ENCODE measurements at places on chromosomes 5 and 9.

DNA sequence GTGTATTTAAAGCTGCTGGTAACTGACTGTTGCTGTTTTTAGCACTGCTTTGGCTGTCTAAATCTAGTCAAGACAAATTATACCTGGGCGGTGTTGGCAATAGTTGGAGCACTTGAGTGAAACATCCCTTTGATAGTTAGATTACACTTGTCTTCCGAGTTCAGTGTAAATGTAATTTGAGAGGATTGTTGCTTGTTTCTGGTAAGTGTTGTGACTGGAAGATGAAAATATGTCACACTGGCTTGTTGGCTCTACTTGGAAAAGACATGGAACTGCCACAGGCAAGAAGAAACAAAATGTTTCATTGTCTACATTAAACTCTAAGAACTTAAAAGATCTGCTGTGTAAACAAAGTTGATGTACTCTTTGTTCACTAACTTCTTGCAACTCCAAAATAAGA lies 49.2 kb upstream of the PTPRD start:
- no peak for DNase-seq

DNA sequence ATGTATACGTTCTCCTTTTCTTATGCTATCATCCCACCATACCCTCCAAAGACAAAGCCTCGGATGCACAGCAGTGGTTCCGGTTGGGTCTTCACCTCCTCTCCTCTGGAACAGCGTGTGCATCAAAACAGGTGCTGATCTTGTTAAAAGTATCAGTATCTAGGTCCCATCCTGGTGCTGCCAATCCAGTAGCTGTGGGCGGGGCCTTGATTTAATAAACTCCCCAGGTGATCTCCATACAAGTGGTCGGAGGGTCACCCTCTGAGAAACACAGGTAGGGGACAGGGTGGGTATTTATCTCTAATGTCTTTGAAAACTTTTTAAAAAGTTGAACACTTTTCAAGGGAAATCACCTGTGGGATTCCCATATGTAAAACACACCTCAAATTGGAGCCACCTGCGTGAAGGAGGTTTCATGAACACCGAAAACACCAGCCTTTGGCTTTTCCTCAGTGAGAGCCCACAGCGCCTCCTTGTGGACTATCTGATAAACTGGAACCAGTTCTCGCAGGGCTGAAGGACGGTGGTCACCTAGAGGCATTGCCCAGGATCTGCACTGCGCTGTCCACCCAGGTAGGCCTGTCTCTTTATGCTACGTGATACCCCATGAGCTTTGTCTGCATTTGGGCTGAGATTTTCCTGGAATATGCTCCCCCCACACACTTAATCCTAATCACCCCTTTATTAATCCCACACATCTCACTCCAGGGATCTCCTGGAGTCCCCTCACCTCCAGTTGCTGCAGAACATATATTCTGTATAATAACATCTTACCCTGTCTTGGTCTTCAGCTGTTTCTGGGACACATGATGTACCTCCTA lies 80.5 kb upstream of the EPB41L4B start:
- peak; percentile 43 for DNase-seq

DNA sequence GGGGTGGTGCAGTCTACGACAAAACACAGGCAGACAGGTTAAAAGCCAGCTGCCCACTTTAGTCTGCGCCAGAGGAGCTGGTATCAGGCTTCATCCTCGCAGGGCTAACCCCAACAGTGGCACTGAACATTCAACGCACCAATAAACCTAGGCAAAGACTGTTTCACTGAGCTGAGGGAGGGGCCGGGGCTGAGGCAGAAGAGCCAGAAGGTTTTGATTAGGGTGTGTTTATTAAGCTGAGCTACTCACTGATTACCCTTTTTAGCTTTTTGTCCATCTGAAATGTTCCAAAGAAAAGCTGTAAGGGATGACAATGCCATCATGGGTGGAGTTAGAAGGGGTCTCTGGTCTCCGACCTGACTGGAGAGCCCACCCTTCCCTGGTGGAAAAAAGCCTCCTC lies 1.4 kb downstream of the ZMYND19 start:
- no peak for DNase-seq

GRCh38 chr5:168570490-168571328 lies 8.5 kb downstream of the PANK3 start:
- no peak for DNase-seq

GRCh38 chr5:1983401-1983800 lies 100.7 kb upstream of the IRX4 start:
- DNase-seq = no peak

GRCh38 chr5:177353093-177353492 lies 1.6 kb upstream of the LMAN2 start:
- no peak for DNase-seq

GRCh38 chr5:114120166-114120565 lies 241.7 kb upstream of the KCNN2 start:
- DNase-seq = no peak

- no peak for DNase-seq
Measured at GRCh38 chr5:167797933-167798332, 493.5 kb upstream of the WWC1 start.

DNA sequence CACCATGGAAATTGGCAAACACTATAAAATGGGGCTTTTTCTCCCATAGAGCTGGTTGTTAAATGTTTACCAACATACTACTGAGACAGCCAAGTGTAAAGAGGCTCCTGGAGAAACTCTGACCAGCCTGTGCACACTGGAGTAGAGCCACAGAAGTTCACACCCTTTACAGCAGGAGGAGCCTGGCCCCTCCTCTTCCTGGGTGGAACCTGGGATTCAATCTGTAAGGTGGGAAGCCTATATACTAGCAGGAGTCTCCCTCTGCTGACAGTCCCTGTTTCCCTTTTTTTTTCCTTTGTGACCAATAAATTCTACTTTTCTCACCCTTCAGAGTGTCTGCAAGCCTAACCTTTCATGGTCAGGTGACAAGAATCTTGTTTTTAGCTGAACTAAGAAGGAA lies 10.4 kb upstream of the SLC30A5 start:
- no peak for DNase-seq

GRCh38 chr5:143449772-143450171 lies 46.3 kb upstream of the NR3C1 start:
- DNase-seq = no peak

DNA sequence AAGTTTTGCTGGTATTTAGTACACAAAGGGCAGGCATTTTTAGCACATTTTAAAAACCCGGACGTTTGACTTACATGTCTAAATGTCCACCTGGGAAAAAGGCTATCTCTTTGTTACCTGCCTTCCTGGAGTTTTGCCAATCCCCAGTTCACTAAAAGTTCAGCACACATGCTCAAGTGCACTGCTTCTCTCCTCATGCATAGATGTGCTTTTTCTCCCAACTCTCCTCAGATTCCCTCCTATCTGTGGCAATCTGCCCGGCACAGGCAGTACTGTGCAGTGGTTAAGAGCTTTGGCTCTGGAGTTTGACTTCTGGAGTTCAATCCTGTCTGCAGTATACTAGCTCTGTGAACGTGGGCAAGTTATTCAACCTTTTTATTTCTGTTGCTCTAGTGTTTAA lies 8.3 kb upstream of the CCNO start:
- DNase-seq = no peak

DNA sequence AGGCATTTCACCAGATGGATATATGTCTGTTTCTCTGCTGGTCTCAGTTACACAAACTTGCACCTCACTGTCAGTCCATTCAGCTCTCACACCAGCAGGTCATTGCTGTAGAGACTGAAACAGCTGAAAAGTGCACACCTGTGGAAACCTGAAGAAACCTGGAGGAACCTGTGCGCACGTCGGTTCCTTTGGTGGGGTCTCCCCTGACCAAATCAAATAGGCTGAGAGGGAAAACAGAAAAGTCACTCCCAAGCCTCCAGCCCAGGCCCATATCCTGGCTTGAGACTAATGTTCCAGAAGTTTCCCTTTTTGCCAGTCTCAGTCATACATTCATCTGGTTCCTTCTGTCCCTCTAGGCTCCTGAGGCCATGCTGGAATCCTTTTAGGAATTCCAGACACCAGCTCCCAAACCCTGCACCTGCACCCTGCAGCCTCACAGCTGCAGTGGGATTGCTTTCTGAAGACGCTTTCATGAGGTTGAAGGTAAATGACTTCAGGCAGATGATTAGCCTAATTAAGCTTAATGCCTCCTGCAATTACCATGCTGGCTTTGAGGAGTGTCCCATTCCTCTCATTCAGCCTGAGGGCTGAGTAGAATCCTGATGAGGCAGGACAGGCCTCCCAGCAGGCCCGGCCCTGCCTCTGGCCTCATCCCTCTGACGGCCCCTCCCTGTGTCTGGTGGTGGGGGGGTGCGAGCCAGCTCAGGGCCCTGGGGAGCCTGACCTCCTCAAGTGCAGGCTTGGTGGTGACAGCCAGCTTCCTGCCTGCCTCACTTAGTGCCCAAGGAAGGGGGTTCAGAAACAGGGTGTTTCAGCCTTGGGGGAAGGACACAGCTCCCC lies 24.3 kb upstream of the CXCL14 start:
- peak; percentile 8 for DNase-seq

GRCh38 chr5:8456846-8457186 lies 587.9 kb downstream of the MTRR start:
- no peak for DNase-seq

- DNase-seq = no peak
Measured at GRCh38 chr5:154199671-154200220, 9.2 kb downstream of the GALNT10 start.

DNA sequence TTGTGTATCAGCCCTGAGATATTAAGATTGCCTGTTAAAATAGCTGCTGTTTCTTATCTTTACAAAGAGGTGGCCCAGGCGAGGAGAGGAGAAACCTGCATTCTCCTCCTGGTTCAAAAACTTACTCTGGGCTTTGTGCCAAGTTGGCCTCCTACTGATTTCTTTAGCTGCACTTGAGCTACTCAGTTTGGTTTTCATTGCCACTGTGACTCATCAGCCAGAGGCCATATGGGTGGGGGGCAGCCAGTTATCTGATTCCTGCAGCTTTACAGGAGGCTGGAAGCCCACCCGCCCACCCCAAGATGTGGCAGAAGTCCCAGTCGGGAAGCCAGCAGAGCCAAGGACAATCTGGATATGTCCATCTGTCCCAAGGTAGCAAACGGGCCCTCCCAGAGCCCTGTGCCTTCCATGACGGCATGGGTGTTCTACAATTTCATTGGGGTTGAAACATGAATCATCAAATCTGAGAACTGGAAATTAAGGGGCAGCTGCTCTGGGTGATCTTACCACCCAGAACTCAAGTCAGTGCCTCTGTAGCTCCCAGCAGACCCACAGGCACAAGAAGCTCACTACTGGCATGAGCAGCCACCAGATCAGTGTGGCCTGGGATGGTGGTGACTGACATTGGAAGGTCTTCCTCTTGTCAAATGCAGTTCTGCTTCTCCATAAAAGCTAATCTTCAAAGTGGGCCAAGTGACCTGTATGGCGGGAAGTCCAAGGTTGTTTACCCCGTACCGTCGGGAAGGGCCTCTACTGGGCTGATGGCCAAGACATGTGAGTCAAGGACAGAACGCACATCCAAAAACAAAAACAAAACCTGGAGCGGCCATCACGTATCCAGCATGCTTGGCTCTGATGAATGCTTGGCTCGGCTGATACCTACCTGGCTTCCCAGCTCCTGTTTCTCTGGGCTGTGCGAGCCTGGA lies 15.6 kb downstream of the FCN2 start:
- no peak for DNase-seq

- DNase-seq = no peak
Measured at GRCh38 chr5:73495772-73496335, 2.4 kb upstream of the BTF3 start.

DNA sequence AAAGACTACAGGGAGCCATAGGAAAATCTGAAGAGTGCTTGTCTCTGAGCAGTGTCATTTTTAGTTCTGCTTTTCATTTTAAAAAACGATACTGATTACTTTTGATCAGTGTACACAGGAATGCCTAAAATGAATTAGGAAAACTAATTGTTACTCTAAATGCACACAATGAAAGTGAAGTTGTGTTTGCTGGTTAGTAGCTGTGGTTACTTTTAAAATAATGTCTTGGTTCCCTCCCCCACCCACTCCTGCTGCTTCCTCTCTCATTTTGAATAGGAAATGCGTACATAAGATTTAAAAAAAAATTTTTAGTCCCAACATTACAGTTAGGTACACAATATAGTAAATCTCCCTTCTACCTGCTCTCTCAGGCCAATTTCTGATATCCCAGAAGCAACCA lies 47.5 kb upstream of the PLPP1 start:
- no peak for DNase-seq

DNA sequence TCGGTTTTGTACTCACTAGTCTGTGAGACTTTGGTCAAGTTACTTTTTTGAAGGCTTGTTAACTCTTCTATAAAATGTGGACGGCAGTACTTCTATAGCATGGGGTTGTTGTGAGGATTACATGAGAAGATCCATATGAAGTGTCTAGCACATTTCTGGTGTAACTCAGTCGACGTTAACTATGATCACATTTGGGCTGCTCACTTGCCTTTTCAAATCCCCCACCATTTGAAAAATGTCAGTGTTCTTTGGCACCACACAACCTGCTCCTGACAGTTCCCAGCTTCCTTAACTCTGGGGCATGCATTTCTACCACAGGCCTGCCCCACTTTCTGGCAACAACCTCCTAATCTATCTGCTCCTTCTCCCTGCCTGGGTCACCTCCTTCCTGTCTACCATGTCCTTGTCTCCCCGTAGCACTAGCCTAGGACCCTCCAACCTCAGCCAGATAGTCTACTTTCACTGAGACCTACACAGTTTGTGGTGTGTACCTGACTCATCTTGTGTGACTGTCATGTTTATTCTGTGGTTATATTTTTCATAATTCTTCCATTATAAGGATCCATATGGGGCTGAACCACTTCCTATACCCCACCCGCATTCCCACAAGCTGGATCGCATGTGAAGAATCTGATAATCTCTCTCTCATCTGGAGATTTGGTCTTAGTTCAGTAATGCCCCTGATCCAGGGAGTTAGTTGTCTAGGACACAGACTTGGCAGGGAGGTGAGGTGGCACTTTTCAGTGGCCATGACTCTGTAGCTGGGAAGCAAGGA lies 30.2 kb upstream of the BASP1 start:
- no peak for DNase-seq

- DNase-seq = no peak
Measured at GRCh38 chr9:128912270-128912853, 8.4 kb upstream of the PHYHD1 start.

DNA sequence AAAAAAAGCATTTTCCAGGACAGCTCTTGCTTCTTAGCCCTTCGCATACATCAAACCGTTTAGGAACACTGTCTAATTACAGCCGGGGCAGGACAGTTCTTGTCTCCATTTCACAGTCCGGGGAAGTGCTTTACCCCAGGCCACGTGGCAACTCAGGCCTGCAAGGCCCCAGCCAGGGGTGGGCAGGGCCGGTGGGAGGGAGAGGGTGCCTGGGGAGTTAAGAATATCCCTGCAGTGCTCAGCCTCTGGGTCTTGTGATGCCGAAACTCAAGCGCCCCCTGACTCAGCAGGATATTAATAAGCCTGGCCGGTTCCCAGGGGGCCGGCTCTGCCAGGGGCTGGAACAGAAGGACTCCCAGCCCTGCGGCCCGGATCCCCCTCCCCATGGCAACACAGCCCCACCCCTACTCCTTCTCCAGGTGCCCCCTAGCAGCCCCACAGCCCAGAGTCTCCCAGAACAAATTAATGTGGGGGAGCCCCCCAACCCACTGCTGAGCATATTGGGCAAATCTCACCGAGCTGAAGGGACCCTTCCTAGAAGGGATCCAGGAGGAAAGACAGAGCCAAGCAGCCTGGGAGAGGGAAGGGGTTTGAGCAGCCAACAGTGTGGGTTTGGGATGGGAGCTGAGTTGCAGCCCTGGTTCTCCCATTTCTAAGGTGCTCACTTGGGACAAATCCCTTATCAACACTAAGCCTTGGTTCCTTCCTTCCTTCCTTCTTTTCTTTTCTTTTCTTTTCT lies 45.3 kb downstream of the PLPP7 start:
- DNase-seq = no peak

GRCh38 chr9:124839612-124840299 lies 13.5 kb upstream of the WDR38 start:
- no peak for DNase-seq

GRCh38 chr9:108637340-108637739 lies 218.4 kb downstream of the ACTL7B start:
- no peak for DNase-seq

Measured in activated CD4-positive, alpha-beta memory T cell treated with anti-CD3 and anti-CD28 coated beads, Interleukin-2, amount 10 ng/mL, durations not matched to agents 7 days and 5 days (primary cell).